ENCODE measurements at places on chromosomes 2 and 18. TPM values are rescaled to one million over a fixed set of nuclear protein-coding genes. Genes with fewer than 3 reads are reported as not detected.

- no peak for DNase-seq
Observed at GRCh38 chr2:240995041-240996021, 3.1 kb upstream of the SNED1 start.

GRCh38 chr2:189798312-189799029 lies 14.2 kb downstream of the PMS1 start:
- DNase-seq, result no peak

DNA sequence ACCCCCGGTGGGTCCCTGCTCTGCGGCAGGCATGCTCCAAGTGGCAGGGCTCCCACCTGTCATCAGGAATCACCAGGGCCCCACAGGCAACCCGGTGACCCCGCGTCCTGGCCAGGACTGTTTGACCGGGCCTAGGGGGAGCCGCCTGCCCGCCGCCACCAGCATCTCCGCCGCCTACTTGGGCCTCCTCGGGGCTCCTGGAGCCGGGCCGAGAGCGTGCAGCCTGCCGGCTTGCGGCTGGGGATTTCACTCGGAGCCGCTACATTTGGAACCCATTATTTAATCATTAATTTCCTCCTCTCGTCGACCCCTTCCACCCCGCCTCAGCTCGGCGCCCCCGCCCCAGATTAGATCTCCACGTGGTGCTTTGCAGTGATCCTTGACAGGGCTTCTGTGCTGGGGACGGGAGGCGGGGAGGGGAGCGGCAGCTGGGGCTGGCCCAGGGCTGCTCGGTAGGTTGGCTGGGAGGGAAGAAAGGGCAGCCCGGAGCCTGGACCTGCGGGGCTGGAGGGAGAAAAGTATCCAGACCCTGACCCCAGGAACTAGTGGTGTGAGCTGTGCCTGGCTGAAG lies 295.4 kb downstream of the CYP26B1 start:
- no peak for DNase-seq

Gene FARSB
- 13.5 TPM for total RNA-seq

DNA sequence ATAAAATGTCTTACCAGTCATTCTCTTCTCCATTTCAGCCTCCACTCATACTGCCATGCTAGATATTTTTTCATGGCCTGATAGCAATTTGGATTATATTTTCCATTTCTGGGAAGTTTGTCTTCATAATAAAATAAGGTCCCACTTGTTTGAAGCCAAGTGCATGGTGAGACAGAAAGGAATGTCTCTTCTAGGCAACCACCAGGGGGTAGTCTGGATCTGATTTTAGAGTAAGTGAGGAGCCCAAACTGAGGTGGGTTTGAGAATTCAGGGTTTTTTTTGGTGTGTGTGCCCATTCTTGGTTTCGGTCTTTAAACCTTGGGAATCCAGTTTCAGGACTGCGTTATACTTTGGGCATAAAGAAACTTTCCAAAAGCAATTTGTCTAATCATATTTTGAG lies 315.5 kb downstream of the RPRM start:
- DNase-seq, result no peak
